ENCODE measurements at places on chromosomes 7 and 10.

GRCh38 chr10:29829776-29830175, 195.0 kb upstream of the SVIL start:
- no peak for DNase-seq

GRCh38 chr7:150580638-150581394, 13.6 kb downstream of the GIMAP4 start:
- DNase-seq, result no peak

DNA sequence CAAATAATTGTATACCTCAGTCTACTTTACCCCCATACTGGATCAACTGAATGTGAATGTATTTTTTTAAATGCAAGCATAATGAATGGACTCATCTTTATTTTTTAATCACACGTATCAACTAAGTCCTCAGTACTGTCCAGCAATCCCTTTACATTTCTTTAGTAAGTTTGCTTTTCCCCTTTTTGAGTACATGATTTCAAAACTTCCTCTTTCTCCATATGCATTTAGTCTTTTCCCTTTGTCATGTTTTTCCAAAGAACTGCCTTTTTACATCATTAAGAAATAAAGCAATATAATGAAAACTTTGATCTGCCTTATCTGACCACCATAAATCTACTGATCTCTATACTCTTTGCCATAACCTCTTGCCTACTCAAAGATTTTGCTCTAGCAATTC, 182.5 kb upstream of the AKR1E2 start:
- DNase-seq, result no peak

GRCh38 chr10:43259213-43259991, 7.5 kb downstream of the RASGEF1A start:
- DNase-seq, result no peak

All from right atrium auricular region (tissue), 2 donors.